Muscle of leg (tissue), 16 donors: ENCODE measurements at places on chromosomes 5 and 9.

- DNase-seq: peak; percentile 71
Observed at GRCh38 chr5:57768745-57769144, 286.1 kb upstream of the ACTBL2 start.

- no peak for DNase-seq
Observed at GRCh38 chr5:154473581-154474283, 4.3 kb downstream of the HAND1 start.

GRCh38 chr5:131281133-131281867, 17.4 kb downstream of the CDC42SE2 start:
- no peak for DNase-seq

- peak; percentile 86 for DNase-seq
Observed at GRCh38 chr5:126780165-126780827, 3.4 kb downstream of the LMNB1 start.

- DNase-seq: no peak
Observed at GRCh38 chr5:61491861-61492260, 159.8 kb downstream of the ZSWIM6 start.

GRCh38 chr9:113957821-113958341, 81.8 kb downstream of the ZNF618 start:
- peak; percentile 68 for DNase-seq

DNA sequence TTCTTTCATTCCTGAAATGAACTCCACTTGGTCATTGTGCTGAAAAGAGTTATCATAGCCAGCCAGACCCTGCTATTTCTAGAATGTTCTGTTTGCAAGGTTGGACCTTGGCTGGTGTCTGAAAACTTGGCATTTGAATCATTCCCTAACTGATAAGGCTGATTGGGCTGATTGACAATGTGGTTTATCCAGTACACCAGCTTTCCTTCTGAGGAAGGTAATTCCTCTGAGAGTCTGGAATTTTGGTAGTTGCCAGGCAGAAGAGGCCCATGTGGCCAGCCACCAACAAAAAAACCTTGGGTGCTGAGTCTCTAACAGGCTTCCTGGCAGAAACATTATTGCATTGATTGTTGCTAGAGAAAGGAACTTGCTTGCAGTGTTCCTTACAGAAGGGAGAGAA, 15.3 kb downstream of the SEC61B start:
- DNase-seq: no peak

DNA sequence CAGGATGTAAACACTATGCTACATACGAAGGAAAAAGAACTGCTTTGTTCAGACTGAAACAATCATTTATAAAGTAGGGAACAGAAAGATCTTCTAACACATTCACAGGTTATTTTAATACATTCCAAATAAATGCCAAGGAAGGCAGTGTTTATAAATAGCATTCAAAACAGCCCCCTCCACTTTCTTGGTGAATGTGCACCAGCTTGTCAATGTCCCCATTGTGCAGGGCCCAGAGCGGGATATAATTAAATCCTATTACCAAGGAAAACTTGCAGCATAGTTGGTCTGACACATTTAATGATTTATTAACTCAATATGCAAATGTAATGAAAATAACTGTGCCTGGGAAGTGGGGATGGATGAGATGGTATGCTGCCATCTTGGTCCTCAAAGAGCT, 135.9 kb upstream of the RAD23B start:
- no peak for DNase-seq

GRCh38 chr9:130912932-130913598, 16.5 kb upstream of the QRFP start:
- no peak for DNase-seq

DNA sequence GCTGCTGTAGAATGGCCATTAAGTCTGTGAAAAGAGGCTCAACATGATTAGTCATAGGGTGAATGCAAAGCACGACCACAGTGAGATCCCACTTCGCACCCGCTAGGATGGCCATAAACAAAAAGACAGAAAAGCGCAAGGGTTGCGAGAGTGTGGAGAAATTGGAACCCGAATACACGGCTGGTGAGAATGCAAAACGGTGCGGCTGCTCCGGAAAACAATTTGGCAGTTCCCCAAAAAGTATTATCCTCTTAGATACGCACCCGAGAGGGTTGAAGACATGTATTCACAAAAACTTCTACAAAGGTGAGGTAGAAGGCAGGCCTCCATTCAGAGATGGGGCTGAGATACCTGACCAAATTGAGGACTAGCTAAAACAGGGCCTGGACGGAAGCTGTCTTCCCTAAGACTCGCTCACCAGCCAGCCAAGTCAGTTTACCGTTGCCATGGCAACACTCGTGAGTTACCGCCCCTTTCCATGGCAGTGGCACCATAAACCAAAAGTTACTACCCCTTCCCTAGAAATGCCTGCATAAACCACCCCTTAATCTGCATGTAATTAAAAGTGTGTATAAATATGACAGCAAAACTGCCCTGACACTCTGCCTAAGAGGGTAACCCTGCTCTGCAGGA, 726 bp upstream of the PSMB7 start:
- no peak for DNase-seq

DNA sequence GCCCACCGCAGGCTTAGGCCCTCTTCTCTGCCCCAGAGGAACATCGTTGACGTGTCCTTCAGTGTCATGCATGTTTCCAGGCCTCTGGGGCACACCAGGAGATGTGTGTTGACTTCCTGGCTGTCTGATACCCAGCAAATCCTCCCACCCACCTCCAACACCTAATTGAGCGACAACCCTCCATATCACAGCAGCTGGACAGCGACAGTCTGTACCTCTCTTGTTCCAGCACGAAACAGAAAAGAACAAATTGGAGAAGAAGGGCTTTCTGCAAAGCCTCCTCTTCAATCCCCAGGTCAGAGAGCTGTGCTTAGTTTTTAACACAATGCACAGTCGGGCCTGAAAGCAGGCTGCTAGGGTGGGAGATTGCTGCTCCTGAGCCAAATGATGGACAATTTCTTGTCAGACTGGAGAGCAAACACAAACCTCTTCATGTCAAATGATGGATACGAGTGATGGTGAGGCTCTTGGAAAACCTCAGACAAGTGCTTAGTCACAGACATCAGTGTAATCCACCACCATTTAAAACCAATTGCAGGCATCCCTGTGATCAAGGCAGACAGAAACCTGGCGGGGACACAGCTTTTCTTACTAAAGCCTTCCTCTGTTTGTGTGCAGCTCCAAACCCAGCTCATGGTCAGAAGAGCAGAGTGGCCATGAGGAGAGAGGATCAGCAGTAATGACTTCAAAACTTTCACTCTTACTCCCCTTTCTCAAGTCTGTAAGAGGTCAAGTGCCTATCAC, 110.6 kb downstream of the EBF1 start:
- DNase-seq: no peak

DNA sequence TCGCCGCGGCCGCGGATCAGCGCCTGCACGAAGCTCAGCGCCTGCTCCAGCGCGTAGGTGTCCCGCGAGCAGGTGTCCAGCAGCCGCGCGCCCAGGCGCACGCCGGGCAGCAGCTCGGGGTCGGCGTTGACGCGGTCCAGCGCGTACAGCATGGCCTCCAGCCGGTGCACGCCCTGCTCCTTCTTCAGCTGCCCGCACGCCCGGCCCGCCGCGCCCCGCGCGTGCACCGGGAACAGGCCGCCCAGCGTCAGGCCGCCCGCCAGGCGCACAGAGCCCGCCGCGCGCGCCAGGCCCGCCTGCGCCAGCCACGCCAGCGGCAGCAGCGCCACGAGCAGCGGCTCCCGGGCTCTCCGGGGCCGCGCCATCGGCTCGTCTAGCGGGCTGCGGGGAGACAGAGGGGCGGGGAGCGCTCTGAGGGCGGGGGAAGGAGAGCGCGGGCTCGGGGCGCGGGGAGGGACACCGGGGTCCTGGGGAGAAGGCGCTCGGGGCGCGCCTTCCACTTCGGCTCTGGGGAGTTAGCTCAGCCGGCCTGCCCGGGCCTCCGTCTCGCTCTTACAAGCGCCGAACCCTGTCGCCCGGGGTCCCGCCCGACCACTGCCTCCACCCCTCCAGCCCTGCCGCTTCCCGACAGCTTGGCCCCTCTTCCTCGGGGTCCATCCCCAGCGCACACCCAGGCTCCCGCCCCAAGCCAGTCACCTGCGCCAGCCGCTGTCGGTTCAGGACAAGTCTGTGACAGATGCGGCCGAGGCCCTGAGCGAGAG, at the start of gene GRM6:
Gene GRM6, minus strand, starts transcription at position 741 of the 761 bp plus-strand sequence. Its CDS starts 376 bp downstream, at position 365.
- no peak for DNase-seq

DNA sequence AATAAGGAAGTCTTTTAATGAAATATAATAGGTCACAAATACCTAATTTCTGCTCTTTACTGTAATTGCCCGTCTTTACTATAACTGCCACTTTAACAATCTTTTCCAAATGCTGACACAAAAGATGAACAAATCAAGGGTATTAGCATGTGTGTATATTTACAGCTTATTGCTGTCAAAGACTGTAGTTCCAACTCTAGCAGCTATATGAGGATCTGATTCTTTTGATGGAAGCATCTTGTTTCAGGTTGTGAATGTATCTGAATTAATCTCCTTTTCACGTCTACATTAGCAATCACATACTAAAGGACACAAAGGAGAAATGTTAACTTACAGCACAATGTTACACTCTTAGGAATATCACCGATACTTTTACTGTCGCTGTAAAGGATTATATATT, 27.9 kb downstream of the RFX3 start:
- DNase-seq: no peak

DNA sequence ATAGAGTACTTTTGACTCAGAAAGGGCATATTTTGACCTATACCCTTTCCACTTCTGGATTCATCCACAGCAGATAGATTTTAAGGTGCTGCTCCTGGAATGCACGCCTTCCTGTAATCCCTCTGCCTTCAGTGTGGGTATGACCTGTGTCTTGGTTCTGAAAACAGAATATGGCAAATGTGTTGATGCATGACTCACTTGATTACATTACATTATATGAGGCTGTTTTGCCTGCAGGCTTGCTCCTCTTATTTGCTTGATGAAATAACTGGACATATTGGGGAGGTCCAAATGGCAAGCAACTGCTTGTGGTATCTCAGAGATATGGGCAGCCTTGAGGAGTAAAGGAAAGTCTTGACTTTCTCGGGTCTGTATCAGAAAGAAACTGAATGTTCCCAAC, 468.6 kb downstream of the CDH18 start:
- DNase-seq: no peak

DNA sequence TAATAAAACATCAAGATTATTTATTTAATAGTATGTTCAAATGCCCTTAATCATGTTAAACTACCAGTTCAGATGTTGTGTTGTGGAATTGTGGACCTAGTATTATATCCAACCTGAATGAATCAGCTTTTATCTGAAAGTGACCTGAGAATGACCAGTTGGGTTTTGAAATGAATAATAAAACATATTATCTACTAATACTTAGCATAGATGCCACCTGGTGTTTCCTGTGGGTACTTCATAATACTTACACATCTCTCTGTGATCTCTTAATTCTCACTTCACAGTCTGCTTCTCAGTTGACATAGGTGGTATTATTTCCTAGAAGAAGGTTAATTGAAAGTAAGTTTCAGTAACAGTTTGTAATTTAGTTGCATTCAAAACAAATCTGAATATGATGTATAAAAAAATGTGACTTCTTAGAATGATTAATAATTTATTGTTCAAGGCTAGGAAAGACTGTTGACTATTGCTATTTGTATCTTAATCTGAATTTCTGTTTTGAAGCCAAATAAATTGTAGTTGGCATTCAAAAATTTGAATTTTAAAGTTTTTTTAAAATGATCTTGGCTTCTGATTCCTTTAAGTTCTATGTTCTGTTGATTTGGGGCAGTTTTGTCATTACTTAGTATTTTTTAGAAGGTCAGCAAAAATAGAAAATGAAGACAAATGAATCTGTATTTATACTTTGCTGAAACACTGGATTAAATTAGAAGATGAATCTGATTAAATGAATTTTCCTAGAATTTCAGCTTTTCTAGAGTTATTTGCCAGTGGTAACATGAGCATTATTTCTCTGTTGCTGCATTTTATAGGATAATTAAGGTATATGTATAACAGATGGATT, 48.2 kb downstream of the KIF2A start:
- DNase-seq: peak; percentile 65

DNA sequence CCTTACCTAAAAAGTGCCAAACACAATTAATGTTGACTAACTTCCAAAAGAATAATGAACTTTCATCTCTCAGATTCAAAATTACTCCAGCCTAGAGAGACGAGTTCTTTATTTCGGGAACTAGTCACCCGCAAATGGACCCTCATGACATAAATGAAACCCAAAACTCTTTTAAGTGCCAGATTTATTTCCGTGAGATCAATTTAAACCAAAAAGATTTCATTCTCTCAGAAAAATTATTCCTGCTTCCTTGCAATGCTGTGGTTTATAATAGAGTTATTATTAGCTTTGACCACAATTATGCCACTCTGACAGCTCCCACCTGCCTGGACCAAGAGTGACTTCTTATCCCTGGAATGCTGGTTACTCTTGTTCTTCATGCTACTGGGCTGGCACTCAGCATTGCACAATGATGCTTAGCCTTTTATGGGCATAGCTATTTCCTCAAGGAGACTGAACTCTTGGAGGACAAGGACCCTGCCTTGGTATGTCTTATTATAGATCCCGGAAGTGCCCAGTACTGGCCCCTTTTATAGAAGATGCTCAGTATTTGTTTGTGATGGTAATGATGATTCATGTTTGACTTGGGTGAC, 183.5 kb downstream of the SNX18 start:
- DNase-seq: no peak

- peak; percentile 46 for DNase-seq
Observed at GRCh38 chr5:122067390-122067789, 10.7 kb downstream of the LOX start.

DNA sequence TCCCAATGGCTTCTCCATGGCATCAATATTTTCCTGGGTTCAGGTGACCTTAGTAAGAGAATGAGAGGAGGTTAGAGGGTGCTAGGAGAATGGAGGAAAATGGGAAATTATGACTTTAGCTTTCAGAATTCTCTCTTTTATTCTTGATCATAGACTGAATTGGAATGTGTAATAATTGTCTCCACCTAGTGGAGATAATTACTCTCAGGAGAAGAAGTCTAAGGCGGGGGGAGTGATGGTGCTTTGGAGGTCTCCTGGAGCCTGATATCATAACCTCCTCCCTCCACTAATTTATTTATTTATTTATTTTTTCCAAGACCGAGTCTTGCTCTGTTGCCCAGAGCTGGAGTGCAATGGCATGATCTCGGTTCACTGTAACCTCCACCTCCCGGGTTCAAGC, 221.3 kb downstream of the GRIA1 start:
- no peak for DNase-seq

DNA sequence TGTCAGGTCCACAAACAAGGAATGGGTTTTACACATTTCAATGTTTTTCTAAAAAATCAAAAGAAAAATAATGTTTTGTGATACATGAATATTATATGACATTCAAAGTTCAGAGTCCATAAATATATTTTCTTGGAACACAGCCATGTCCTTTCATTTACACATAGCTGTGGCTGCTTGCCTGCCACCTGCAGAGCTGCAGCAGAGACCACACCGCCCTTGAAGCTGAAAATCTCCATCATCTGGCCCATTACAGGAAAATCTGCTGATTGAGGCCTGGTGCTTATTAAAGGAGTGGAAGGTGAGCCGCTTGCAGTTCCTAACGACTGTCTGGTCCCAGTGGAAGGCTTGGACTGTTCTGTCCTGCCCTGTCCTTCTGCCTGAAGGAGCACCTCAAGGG, 232.6 kb upstream of the ADAMTS16 start:
- peak; percentile 36 for DNase-seq

DNA sequence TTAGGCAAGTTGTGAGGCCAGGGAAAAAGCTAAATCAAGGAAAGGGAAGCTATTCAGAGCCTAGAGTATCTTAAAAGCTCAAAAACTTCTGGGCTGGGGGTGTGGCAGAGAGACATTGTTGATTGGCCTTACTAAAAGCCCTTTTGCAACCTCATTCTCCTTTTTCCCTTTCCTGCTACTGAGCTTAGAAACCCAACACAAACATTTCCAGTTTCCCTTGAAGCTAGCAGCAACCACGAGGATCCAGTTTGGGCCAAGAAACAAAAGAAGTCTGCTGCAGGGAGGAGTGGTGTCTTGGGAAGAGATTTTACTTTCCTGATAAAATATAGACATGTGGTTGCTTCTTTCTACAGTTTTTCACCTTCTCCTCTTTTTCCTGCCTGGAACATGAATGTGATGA, 135.5 kb upstream of the KLF9 start:
- no peak for DNase-seq
